Stimulated activated CD8-positive, alpha-beta memory T cell treated with anti-CD3 and anti-CD28 coated beads, Interleukin-2, amount 100 ng/mL, for 1 hour (primary cell): ENCODE measurements at places on chromosomes 6 and 20.

GRCh38 chr6:46468403-46469010, 22.7 kb downstream of the RCAN2 start:
- DNase-seq = no peak

- DNase-seq = no peak
Observed at GRCh38 chr6:26305641-26305969, 59.4 kb upstream of the BTN3A2 start.

GRCh38 chr20:58645412-58645968, 5.6 kb upstream of the STX16 start:
- no peak for DNase-seq

- no peak for DNase-seq
Observed at GRCh38 chr20:14445310-14445709, 107.9 kb upstream of the FLRT3 start.

DNA sequence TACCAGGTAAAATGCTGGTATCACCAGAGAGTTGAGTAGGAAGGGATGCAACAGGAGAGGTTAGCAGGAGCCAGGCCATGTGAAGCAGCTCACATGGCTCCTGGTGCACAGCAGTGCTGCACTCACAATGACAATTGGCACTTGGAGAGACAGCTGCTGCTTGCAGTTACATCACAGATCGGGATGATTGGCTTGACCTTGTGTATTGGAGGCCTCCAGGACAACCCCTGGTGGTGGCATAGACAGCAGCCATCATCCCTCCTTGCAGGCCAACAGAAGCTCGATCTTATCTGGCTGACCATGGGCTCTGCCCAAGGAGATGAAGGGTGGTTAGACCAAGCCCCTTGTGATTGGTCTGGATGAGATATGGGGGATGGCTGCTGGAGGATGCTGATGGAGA, 73.0 kb downstream of the EYA2 start:
- no peak for DNase-seq

DNA sequence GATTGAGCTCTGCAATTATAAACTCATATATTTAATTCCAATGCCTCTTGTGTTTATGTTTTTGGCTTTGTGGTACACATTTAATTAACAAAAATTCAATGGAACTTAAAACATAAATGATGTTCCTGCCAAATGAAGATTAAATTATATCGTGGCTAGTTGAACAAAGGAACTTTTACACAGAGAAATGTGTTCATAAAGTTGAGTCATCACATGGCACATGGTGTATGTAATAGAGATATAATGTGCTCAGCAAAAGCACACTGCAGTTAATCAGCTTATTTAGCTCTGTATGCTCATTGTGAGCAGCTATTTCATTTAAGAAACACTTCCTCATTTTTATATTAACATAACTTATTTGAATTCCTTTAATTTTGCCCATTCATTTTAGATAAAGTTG, 1295.6 kb upstream of the CITED2 start:
- no peak for DNase-seq

GRCh38 chr6:129929433-129929832, 68.3 kb upstream of the TMEM244 start:
- DNase-seq = no peak

- no peak for DNase-seq
Observed at GRCh38 chr6:41572613-41573012, 26.4 kb downstream of the FOXP4 start.

- DNase-seq = no peak
Observed at GRCh38 chr6:2028457-2029038, 216.9 kb downstream of the GMDS start.

DNA sequence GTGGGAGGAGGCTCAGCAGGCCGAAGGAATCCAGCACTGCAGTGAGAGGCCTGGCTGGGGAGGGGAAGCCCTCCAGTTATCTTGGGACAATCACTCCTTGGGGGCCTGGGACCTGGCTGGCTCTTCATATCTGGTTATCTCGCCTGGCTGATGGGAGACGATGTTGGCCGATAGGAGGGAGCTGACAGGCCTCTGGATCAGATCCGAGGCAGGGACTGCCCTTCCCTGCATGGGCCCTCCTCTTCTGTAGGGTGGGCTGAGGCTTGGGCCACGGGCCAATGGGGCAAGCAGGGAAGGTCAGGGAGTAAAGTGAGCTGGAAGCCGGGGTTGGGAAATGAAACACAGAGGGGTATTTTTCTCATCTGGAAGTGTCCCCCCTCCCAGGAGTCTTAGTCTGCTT, 25.2 kb downstream of the MANBAL start:
- no peak for DNase-seq

- no peak for DNase-seq
Observed at GRCh38 chr6:118677193-118677592, 25.8 kb upstream of the CEP85L start.
